AG04450 (cell line): ENCODE measurements at places on chromosomes 13 and 19. TPM values are rescaled to one million over a fixed set of nuclear protein-coding genes. Genes with fewer than 3 reads are reported as not detected.

DNA sequence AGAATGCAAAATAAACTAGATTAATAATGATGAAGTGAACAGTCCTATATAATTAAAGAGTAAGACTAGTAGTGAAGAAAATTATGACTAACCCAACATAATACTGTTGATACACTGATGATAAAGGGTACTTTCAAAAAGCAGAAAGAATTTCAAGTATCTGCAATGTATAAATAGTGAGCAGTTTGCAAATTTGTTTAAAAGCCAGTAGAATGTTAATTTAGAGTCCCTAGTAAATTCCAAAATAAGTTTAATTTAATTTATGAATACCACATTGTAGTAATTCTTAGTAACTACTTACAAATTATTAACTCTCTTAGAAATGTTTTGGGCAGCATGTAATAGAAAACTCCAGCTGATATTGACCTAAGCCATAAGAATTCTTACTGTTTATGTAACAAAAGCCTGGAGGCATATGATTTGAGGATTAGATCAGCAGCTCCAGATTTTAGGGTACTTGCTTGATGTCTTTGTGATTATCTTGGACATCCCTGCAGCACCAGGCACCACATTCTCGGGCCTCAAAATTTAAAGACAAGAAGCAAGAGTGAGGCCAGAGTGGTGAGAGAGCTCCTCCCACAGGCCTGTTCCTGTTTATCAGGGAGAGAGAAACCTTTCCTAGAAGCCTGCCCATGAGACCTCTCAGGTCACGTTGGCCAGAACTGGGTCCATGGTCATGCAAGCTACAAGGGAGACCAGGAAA is 67.6 kb upstream of the TDRD3 start:
- no peak for DNase-seq

GRCh38 chr13:73822668-73823592 is 311.3 kb downstream of the KLF12 start:
- DNase-seq, result no peak

DNA sequence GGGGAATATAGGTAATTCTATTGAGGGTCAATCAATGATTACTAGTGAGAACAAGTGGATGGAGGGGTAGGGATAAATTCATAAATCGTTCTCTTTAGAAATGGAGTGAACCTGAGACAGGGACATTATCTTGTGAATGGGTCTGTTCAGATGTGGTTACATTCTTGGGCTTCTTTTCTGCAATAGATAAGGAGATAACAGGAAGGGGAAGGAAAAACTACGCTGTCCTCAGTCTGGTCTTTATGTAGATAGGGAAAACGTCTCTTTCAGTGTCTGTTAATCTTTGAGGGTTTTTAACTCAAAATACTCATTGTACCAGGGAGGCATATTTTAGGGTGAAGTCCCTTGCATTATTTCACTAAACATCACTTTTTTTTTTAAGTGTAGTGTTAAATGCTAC is 266.7 kb upstream of the MAB21L1 start:
- no peak for DNase-seq

Gene DACT3
- polyA plus RNA-seq, result 6.1 and 6.9 TPM in 2 replicates

Gene ZNF653
- 1.7 and 2.1 TPM in 2 replicates for polyA plus RNA-seq

DNA sequence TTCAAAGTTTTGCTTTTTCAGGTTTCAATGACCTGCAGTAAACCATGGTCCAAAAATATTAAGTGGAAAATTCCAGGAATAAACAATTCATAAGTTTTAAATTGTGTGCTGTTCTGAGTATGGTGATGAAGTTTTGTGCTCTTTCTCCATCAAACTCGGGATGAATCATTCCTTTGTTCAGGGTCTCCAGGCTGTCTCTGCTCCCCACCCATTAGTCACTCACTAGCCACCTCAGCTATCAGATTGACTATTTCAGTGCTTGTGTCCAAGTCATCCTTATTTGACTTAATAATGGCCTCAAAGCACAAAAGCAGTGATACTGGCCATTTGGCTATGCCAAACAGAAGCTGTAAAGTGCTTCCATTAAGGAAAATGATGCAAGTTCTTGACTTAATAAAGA is 1140.4 kb downstream of the EFNB2 start:
- no peak for DNase-seq

DNA sequence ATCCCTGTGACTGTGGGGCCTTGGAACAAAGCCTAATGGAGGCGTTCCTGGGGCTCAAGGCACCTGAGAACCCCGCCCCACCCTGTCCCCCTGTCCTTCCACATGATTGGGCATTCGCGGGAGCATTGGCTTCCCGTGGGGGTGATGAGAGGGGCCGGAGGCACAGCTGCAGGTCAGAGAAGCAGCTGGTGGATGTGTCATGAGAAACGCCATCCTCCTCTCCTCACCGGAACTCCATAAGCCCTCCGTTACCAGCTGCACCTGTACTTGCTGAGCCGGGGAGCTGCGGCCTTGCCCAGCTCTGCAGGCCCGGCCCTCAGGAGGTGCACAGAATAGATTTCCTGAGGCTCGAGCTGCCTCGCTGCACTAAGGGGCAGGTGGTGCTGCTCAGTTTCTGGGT is 42.0 kb downstream of the CAPN12 start:
- DNase-seq, result no peak

DNA sequence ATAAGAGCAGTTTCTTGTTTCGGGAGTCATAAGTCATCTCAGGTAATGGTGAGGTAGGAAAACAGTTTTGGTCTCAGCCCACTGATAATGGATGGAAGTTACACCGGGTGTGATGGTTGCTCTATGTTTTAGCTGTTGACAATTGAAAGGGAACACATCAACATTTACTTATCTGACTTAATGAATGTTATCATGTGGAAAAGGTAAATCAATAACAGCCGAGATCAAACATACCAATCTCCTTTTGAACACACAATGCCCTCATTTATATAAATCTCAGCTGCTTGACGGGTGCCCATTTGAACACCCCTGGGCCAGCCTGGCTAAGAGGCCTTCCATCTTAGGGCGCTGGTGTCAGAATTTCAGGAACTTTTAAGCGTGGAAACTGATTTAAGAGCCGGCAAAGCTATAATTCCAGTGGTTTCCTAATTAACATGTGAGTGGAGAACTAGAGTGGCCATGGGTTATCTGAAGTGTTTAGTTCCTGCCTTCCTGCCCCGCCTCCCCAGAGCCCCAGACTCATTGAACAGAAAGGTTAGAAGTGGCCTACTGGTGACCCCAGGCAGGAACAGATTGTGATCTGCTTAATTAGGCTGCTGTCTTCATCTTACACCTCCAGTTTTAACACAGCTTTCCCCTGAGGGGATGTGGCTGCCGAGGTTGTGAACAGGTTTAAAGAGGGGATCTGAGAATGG is 572.7 kb downstream of the FGF9 start:
- DNase-seq, result no peak

GRCh38 chr13:77061362-77061761 is 34.4 kb upstream of the FBXL3 start:
- DNase-seq, result no peak

- DNase-seq, result no peak
Measured at GRCh38 chr19:45166723-45167252, 6.0 kb upstream of the NKPD1 start.

DNA sequence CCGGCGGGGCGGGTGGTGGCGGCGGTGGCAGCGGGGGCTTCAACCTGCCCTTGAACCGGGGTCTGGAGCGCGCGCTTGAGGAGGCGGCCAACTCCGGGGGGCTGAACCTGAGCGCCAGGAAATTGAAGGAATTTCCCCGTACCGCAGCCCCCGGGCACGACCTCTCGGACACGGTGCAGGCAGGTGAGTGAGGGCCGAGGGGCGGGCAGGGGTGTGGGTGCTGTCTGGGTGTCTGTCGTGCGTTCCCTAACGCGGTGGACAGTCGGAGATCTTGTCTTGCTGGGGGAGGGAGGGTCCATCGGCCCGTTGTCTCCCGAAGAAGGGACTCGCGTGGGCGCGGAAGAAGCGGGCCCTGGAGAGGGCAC is 533 bp downstream of the LRCH1 start:
- DNase-seq, result no peak

Gene IZUMO1
- not detected in 2 replicates for polyA plus RNA-seq

DNA sequence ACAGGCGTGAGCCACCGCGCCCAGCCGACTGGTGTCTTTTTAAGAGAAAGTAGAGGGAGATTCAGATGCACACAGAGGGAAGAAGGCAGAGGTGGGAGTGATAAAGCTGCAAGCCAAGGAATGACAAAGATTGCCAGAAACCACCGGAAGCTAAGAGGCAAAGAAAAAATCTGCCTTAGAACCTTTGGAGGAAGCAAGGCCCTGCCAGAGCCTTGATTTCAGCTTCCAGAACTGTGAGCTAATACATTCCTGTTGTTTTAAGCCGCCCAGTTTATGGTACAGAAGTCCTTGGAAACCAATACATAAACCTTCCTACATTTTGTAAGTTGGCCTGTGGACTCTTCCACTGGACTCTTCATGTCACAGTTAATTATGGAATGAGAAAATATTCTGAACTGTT is 71.7 kb upstream of the SOX21 start:
- no peak for DNase-seq

- DNase-seq, result no peak
Measured at GRCh38 chr19:7112675-7113074, 43.2 kb downstream of the ZNF557 start.

Gene MCEMP1
- not detected in 2 replicates for polyA plus RNA-seq

GRCh38 chr13:60009300-60010253 is 154.2 kb downstream of the DIAPH3 start:
- DNase-seq, result no peak

GRCh38 chr19:3368848-3369336 is 2.5 kb downstream of the NFIC start:
- no peak for DNase-seq

Gene ZNF350
- polyA plus RNA-seq, result 7.6 and 9.4 TPM in 2 replicates

- DNase-seq, result peak; percentile 10
Measured at GRCh38 chr13:44365008-44365407, 8.6 kb upstream of the SERP2 start.

DNA sequence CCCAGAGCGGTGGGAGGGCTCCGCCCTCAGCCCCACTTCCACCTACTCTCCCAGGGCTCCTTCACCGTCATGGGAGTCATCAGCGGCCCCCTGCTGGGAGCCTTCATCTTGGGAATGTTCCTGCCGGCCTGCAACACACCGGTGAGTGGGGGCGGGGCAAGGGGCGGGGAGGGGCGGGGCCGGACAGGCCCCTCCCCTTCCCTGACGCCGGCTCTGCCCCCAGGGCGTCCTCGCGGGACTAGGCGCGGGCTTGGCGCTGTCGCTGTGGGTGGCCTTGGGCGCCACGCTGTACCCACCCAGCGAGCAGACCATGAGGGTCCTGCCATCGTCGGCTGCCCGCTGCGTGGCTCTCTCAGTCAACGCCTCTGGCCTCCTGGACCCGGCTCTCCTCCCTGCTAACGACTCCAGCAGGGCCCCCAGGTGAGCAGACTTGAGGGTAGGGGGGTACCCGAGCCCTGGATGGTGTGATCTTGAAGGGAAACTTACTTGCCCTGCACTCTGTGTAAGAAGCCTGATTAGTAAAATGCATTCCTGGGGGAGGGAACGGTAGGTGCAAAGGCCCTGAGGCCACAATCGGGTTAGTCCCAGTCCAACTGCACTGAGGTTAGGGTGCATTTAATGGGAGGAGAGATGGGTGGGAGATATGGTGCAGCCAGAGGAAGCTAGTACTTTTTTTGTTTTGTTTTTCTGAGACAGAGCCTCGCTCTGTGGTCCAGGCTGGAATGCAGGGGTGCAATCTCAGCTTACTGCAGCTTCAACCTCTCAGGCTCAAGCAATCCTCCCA is 12.1 kb downstream of the SLC5A5 start:
- DNase-seq, result no peak

DNA sequence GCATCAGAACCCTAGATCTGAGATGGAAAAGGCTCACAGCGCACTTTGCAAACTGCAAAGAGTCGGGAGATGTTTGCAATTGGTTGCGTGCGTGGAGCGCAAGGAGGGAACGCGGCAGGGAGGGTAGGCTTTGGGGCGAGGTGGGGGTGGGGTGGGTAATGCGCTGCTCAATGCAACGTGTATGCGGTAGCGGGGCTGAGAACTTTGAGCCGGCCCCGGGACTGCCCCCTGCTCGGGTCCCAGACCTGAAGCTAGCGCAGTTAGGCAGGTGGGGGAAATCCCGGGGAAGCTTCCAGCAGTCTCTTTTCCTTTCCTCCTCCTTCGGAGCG is 971 bp downstream of the FOSB start:
- no peak for DNase-seq

Gene COL4A1
- polyA plus RNA-seq, result 206 and 210 TPM in 2 replicates

DNA sequence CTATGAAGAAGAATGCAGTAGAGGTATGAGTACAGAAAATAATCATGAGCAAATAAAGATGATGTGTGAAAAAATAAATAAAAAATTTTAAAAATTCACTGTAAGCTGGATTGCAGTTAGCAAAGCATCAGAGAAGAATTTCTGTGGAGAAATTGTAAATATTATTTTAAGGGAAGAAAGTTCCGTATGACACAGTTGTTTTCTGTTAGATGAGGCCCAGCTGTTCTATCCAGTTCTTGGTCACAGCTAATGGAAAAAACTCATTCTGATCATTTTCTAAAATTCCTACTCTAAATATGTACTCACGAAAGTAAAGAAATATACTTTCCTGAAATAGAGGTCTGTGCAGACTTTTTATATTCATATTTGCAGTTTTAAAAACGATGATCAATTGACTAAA is 578.8 kb downstream of the DCT start:
- no peak for DNase-seq

DNA sequence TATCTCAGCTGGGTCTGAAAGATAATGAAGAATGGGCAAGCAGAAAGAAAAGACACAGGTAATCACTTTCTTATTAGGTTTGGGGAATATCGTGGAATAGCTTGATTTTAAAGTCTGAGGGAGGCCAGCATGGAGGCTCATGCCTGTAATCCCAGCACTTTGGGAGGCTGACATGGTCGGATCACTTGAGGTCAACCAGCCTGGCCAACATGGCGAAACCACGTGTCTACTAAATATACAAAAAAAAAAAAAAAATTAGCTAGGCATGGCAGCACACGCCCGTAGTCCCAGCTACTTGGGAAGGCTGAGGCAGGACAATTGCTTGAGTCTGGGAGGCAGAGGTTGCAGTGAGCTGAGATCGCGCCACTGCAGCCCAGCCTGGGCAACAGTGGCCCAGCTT is 1.5 kb upstream of the PAFAH1B3 start:
- DNase-seq, result no peak

- peak; percentile 65 for DNase-seq
Measured at GRCh38 chr13:114043421-114044053, 69.7 kb upstream of the C13orf46 start.

DNA sequence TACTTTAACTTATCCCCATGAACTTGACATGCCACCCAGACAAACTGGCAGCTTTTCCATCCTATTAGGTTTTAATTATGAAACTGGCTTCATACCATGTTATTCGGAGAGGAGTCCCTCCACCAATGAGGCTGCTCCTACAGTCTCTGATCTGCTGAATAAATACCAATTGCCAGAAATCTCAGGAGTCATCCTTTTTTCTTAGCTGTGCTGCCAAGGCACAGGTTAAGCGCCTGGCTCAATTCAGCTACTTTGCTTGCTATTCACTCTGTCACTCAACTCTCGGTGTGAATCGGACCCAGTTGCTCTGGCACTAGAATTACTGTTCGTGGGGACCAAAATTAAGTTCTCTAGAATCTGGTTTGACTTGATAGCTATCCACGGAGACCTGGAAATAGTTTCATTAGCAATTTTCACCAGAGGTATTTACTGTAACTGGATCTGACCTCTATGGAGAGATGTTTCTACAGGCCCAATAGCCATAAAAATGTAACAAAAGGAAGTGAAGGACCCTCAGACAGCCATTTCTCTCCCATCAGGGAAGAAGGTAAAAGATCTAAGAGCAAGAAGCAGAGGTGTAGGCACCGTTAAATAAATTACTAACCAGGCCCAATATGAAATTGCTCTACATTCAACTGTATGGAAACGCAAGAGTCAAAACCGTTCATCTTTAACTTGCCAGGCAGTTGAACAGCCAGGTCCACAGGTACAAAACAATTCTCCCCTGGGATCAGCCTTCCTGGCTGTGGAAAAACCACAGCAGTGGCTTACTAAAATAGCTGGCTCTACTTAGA is 5.4 kb downstream of the ZC3H4 start:
- DNase-seq, result no peak
